ENCODE measurements at places on chromosomes 7 and 10. TPM values are rescaled to one million over a fixed set of nuclear protein-coding genes. Genes with fewer than 3 reads are reported as not detected.

FAM25C gene
- total RNA-seq = not detected

GALNT11 gene
- total RNA-seq = 65.5 TPM

GRID2IP gene
- not detected for total RNA-seq

HDAC9 gene
- 28.6 TPM for total RNA-seq

EPDR1 gene
- total RNA-seq = 10.6 TPM

LANCL2 gene
- total RNA-seq = 7.1 TPM

C7orf57 gene
- not detected for total RNA-seq

NPSR1 gene
- total RNA-seq = not detected

ADARB2 gene
- 0.99 TPM for total RNA-seq

TRPV5 gene
- total RNA-seq = not detected

CPVL gene
- 56.6 TPM for total RNA-seq

FXYD4 gene
- total RNA-seq = not detected

FGFBP3 gene
- 27.6 TPM for total RNA-seq

AUTS2 gene
- total RNA-seq = 50.0 TPM

DGKB gene
- 2.2 TPM for total RNA-seq

PDK4 gene
- not detected for total RNA-seq

AGR3 gene
- total RNA-seq = not detected

EGR2 gene
- 5.0 TPM for total RNA-seq

CYP3A4 gene
- not detected for total RNA-seq

CRPPA gene
- 1.4 TPM for total RNA-seq

H2BK1 gene
- total RNA-seq = not detected

POLR2J gene
- 26.2 TPM for total RNA-seq

SLC13A1 gene
- not detected for total RNA-seq

GHRHR gene
- total RNA-seq = not detected

SNCG gene
- not detected for total RNA-seq

ELMO1 gene
- total RNA-seq = 27.0 TPM

ETV1 gene
- total RNA-seq = 36.8 TPM

VWA2 gene
- total RNA-seq = 0.09 TPM

CLDN4 gene
- not detected for total RNA-seq

SHH gene
- total RNA-seq = 0.03 TPM

NPY gene
- not detected for total RNA-seq

ELAPOR2 gene
- 80.4 TPM for total RNA-seq

FGL2 gene
- total RNA-seq = not detected

ACSM6 gene
- not detected for total RNA-seq

UCMA gene
- total RNA-seq = not detected

MYPN gene
- not detected for total RNA-seq

FRAT1 gene
- total RNA-seq = 2.0 TPM

COL1A2 gene
- total RNA-seq = 47.9 TPM

ITPRID1 gene
- not detected for total RNA-seq

PLXDC2 gene
- 30.1 TPM for total RNA-seq

PSD gene
- total RNA-seq = 0.09 TPM

STEAP2 gene
- total RNA-seq = 3.0 TPM

PRRT4 gene
- total RNA-seq = not detected

FHIP2A gene
- total RNA-seq = 28.2 TPM

STX1A gene
- total RNA-seq = 21.9 TPM
